ENCODE measurements at places on chromosomes 4 and X. TPM values are rescaled to one million over a fixed set of nuclear protein-coding genes. Genes with fewer than 3 reads are reported as not detected.

- no peak for DNase-seq
Observed at GRCh38 chr4:111788099-111788498, 357.2 kb upstream of the FAM241A start.

- no peak for DNase-seq
Observed at GRCh38 chr4:76485450-76485849, 50.4 kb downstream of the SHROOM3 start.

GRCh38 chr4:144967161-144967560, 130.8 kb downstream of the ANAPC10 start:
- no peak for DNase-seq

DNA sequence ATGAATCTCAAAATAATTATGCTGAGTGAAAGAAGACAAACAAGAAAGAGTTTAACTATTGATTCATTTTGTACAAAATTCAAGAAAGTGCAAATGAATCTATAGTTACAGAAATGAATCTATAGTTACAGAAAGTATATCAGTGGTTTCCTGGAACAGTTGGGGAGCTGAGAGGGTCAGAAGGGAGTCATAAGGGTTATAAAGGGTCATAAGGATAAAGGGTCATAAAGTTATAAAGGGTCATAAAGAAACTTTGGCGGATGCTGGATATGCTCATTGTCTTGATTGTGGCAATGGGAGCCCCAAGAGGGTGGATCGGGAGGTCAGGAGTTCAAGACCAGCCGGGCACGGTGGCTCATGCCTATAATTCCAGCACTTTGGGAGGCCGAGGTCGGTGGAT, 26.0 kb upstream of the INTS6L start:
- no peak for DNase-seq

Gene TADA2B
- total RNA-seq: 34.6 TPM

Gene ABHD18
- 10.0 TPM for total RNA-seq

DNA sequence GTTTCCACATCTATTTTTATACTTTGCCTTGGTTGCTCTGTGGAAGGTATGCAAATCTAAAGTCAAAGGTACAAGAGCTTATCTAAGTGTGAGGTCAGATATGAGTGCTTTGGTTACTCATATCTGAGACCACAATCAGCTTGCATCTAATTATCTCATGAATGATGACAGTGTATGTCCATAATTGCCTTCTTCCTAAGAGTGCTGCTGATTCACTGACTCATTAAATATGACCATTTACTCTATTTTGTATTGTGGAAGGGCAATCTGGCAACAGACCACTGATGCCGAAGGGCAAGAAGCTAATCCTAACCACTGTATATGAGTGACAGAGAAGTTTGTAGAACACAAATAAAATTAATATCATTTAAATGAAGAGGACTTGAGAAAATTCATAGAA, 1190.2 kb upstream of the AGA start:
- DNase-seq: no peak

DNA sequence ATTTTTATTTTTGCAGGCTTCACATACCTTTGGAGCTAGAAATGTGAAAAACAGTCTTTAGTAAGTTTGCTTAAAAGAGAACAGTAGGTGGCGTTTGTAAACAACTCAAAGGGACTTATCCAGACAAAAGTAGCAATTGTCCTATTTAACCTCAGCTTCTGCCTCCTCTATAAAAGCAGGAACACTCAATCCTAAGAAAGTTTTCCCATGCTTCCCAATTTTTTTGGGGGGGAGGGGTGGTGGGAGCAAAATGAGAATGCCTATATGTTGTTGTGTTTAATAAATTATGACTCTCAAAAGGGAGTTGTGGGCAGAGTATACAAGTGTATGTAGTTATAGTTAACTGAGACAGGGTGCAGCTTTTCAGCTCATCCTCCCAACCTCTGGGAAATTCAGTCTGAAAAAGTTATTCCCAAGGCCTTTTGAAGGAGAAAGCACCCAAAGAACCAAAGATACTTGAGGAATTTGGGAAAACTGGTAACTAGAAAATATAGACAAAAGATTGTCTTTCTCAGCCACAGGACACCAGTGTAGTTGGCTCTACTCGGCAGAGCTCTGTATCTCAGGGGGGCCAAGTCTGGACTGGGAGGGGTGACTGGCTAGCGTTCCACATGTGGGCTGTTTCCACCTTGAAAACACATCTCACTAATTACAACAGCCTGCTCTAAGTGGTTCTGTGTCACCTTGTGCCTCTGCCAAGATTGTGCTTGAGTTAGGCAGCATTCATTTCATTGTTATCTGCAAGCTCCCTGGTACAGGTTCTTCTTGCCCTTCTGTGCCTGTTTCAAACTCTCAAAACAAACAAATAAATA, 2.8 kb downstream of the SFRP2 start:
- no peak for DNase-seq

GRCh38 chrX:29143756-29144155, 556.5 kb downstream of the IL1RAPL1 start:
- no peak for DNase-seq

DNA sequence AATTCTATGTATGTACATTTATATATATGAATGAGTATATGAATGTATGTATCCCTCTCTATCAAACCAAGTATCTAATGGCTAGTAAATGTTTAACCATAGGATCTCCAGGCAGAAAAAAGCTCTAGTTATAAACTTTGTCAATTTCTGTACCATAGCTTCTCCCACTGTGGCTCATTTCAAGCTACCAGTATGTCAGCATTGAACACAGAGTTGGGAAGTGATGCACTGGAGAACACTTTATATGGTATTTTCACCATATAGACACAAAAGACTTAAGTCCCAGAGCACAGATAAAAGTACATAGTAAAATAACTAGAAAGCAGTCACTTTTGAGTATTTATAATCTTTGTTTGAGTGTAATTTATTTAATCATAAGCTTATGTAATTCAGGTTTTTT, 53.9 kb upstream of the ATP8A1 start:
- DNase-seq: no peak

DNA sequence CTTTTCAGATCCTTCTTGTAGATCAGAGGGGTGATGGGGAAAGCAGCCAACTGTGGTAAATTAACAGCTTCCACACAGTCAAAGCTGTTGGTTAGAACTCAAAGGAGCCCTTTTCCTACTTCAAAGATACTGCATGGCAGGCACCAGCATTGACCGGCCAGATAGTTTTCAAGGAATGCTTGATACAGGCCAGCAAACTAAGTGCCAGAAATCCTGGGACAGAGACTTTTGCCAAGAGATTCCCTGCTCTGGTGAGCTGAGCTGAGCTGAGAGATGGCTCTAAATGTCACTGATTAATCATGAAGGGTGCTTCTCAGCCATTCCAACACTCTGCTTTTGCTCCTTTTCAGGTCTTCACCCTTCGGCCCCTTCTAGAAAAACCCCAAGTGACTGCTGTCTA, 131.6 kb upstream of the MED14 start:
- DNase-seq: peak; percentile 25

DNA sequence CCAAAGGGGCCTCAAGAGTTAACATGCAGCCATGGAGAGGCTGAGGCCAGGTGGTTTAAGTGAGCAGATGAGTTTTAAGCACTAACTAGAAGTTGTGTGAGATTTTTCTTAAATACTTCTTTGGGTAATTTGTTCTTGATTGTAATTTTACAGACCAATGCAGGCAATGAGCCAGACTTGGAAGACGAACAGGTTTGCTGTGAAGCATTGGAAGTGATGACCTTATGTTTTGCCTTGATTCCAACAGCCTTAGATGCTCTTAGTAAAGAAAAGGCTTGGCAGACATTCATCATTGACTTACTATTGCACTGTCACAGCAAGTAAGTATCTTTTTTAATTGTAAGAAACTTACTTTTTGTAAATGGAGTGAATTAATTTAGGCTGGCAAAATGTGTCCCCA, 103.9 kb downstream of the USP9X start:
- DNase-seq: no peak

DNA sequence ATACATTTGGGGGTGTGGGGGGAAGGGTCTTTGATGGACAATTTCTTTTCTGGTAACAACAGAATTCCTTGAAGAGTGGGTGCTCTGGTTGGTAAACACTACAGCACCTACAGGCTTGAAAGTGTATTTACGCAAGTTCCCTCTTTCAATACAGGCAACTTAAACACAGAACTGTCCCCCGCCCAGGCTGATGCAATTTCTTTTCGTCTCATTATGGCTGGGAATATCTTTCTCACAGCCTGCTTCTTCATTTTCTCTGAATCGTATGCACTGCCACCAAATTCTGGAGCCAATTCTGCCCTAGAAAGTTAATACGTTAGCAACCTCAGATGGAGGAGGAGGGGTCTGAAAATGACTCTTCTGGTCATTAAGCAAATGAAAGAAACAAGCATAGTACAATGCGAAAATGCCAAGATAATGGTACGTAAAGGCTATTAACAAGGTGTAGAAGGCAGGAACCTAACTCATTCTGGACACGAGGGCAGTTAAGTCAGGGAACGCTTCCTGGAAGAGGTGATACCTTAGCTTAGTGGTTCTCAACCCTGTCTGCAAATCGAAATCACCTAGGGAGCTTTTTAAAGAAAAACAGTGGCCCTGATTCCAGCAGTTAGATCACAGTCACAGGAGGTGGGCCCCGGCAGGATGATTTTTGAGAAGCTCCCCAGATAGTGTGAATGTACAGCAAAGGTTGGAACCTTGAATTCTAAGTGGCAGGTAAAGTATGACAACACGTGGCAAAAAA, 1.0 kb downstream of the AGA start:
- no peak for DNase-seq

DNA sequence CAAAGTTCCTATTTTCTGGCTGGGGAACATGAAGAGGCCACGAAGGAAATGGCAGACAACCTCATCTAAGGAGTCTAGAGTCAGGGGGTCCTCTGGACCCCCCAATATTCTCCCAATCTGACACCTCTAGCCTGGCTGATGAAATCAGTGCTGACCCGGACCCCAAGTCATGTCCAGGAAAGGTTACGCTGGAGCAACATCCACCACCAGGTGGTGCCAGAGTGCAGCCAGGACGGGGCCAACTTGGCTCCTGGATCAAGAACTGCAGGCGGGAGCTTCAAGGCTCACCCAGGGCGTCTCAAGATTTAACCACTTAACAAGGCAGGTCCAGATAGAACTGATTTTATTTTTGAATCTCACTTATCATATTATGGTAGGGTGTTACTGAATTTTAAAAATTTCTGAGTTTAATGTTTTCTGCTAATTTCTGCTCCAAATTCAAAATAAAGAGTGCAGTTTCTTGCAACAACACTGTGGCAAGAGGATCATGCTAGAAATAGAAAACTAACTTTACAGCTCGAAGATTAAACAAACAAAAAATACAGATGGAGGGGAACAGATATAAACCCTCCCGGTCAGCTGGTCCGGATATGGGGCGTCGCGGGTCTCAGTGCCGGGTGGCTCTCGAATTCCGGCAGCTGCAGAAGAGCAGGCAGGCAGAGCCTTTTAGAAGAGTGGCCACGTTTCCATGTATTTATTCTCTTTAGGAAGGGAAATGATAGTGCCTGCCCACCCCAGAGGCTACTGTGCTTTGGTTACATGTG, 135.5 kb downstream of the AFAP1 start:
- peak; percentile 91 for DNase-seq

DNA sequence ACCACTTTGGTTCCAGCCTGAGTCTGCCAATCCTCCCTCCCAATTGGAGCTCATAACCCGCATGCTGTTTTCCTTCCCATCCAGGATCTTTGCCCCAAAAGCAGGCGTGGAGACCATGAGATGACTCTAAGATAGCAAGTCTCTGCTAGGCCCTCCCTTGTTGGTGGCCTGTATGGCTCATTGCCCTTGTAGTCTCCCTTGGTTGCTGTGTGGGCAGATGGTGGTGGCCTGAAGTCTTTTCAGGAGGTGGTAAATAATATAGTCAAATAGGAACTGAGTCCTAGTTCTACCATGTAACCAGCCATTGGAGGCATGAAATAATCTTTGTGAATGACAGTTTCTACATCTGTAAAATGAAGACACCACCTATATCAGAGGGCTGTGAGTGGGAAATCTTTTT, 1.2 kb downstream of the ATP6AP1 start:
- no peak for DNase-seq

- DNase-seq: no peak
Observed at GRCh38 chr4:4780729-4781244, 78.7 kb upstream of the MSX1 start.

Gene PAGE2
- total RNA-seq: not detected
